ENCODE measurements at places on chromosomes 3 and 15.

- no peak for DNase-seq
Measured at GRCh38 chr3:191385101-191385500, 54.8 kb upstream of the UTS2B start.

DNA sequence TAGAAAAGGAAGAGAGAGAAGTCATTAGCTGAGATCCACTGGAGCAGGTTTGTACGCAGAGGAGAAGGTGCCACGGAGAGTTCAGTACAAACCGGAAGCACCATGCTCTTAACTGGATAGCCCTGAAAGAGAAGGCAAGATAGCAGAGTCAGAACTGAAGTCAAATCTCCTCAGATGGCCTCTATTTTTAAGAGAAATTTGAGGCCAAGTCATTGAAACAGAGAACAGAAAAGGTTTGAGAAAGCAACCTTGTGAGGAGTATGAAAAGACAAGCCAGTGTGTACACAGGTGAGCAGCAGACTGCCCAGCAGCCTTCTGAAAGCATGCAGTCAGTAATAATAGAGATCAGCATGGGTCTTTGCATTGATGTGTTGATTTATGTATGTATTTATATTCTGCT is 66.1 kb upstream of the SPRED1 start:
- no peak for DNase-seq

DNA sequence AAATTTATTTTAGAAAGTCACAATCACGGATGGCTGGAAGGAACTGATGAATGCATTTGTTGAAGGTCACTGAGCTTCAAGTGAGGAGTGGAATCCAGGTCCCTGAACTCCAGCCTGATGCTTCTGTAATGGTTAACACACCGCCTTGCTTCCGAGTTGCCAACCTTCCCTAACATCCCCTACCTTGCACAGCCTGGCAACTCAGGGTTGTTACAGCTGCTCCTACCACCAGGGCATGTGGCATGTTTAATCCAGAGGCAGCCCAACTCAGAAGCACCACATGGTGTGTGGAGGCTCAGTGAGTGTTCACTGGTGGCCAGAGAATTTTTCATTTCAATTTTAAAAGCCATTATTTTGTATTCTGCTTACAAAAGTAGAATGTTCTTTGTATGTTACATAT is 4.9 kb downstream of the TM2D3 start:
- no peak for DNase-seq

- DNase-seq, result no peak
Measured at GRCh38 chr3:195701042-195701915, 19.5 kb upstream of the MUC20 start.

DNA sequence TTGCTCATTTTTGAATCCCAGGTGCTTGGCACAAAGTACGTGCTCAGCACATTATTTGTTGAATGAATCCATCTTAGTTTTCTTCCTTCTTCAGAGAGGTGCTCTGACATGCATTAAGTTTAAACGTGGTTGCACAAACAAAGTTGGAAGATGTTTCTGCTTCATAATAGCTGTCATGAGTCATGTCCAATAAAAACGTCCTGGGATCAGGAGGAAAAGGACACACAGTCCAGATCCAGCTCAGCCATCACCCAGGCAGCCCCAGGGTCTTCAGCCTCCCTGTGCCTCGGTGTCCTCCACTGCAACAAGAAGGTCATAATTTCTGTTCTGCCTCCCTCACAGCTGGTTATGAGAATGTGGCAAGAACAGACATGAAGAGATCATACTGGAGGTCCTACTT is 55.4 kb downstream of the CCNL1 start:
- DNase-seq, result no peak

- no peak for DNase-seq
Measured at GRCh38 chr3:179526989-179527391, 35.7 kb upstream of the ACTL6A start.

DNA sequence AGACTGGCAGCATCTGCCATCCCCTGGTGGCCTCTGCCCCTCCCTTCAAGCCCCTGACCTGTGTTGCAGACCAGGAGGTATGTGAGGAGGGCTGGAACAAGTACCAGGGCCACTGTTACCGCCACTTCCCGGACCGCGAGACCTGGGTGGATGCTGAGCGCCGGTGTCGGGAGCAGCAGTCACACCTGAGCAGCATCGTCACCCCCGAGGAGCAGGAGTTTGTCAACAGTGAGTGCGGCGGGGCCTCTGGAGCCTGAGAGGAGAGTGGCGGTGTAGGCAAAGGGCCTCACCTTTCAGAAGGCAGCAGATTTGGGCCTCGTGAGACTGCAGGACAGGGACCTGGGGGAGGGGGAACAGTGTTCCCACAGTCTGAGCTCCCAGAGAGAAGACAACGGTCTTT is 24.0 kb downstream of the HAPLN3 start:
- DNase-seq, result no peak

DNA sequence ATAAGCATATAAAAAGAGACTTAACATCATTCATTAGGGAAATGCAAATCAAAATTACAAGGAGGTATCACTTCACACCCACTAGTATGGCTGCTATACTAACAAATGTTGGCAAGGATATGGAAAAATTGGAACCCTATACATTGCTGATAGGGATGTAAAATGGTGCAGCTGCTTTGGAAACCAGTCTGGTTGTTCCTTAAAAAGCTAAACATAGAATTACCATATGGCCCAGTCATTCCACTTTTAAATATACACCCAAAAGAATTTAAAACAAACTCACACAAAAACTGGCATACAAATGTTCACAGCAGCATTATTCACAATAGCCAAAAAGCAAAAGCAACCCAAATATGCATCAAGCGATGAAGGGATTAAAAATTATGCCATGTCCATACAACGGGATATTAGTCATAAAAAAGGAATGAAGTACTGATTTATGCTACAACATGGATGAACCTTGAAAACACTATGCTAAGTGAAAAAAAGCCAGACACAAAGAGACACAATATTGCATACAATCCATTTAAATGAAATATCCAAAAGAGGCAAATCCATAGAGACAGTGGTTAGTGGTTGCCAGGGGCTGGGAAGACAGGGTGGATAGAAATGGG is 118.3 kb downstream of the OSBPL10 start:
- DNase-seq, result no peak

- DNase-seq, result no peak
Measured at GRCh38 chr3:195582947-195583346, 793 bp downstream of the APOD start.

- no peak for DNase-seq
Measured at GRCh38 chr3:188578576-188579363, 424.8 kb downstream of the LPP start.

DNA sequence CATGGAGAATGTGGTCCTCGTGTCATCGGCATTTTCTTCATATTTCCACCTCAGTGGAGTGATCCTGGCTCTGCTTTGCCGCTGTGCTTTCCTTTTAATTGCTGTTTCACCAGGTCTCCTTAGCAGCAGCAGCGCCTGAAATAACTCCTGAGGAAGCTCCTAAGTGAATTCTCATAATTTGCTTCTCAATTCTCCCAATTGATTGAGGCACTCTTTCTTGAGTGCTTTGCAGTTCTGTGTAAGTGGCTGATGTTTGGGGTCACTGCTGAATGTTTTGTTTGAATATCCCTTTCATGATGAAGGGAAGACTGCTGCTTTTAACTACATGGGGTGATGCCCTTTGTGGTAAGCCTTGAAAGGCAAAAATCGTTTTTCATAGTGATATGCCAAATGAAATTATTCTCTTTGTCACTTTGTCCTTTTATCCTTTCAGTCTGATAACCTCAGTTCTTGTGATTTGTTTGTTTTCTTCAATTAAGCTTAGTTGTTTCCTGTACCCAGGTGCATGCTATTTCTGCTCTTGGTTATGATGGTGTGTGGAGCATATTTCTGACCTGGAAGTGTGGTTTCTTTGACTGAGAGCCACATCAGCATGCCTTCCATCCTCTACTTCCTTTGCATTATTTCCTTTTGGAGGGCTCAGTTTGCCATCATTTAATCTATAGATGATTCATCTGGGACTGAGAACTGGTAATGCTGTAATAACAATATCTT is 36.7 kb downstream of the HMG20A start:
- no peak for DNase-seq

- no peak for DNase-seq
Measured at GRCh38 chr3:72421126-72421525, 427.1 kb downstream of the SHQ1 start.

DNA sequence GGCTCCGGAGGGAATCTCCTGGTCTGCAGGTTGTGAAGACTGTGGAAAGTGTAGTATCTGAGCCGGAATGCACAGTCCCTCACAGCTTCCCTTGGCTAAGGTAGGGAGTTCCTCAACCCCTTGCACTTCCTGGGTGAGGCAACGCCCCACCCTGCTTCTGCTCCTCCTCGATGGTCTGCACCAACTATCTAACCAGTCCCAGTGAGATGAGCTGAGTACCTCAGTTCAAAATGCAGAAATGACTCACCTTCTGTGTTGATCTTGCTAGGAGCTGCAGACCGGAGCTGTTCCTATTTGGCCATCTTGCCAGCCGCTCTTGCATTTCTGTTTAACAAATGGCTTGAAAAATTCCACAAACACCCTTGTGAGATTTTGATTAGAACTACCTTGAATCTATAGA is 156.1 kb downstream of the STXBP5L start:
- DNase-seq, result no peak

DNA sequence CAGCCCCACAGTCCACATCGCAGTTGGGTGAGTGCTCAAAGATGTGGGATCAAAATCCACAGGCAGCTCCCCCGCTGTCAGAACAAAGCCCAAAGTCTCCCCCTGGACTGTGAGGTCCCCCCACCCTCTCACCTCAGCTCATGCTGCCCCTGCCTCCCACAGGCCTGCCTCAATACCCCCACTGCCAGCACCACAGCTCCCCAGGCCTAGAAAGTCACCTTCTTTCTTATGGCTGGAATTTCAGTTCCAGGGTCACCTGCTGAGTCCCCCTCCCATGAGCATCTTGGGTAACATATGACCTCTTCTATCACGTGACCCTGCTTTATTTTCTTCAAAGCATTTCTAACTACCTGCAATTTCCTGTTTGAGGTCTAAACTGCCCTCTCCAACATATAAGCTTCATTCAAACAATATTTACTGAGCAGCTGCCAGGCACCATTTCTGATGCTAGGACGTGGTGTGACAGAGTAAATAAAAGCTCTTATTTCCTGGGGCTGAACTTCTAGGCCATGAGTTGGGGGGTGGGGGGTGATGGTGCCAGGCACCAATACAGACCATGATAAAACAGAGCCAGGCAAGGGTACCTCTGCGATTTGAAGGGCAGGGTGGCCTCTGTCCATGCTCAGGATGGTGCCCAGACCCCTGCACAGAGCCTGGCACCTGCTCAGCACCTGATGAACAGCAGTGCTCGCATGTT is 2.4 kb upstream of the TMEM89 start:
- DNase-seq, result no peak

DNA sequence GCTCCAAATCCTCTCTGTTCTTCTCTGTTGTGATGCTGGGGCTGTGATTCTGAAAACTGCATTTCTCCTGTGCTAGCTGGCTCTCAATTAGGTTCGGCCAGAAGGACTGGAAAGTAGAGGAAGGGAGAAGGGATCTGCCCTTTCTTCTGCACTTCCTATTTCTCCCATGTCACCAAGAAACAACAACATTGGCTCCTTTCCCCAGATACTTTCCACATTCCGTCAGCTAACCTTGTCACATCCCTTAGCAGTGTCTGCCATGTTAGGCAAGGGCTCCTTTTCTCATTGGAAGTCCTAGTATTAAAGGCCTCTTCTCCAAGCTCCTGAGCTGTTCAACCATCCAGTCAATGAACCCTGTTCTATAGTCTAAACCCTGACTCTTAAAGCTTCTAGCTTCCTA is 171.1 kb downstream of the ZNF621 start:
- no peak for DNase-seq

DNA sequence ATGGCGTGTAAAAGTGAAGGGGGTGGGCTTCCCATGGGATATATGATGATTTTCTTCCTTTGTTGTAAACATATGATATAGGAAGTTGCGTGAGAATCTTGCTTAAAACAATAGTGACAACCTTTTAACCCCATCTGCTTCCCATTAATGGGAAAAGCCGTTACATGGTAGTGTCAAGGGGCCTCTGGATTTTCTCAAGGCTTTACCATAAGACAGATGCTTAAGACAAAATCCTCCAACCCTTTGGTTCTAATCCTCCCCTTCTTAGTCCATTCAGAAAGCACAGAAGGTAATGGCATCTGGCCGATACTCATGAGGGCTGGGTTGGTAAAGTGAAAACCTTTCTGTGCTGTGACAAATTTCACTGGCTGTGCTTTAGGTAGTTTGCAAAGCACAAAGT is 25.0 kb downstream of the DPH3 start:
- no peak for DNase-seq

DNA sequence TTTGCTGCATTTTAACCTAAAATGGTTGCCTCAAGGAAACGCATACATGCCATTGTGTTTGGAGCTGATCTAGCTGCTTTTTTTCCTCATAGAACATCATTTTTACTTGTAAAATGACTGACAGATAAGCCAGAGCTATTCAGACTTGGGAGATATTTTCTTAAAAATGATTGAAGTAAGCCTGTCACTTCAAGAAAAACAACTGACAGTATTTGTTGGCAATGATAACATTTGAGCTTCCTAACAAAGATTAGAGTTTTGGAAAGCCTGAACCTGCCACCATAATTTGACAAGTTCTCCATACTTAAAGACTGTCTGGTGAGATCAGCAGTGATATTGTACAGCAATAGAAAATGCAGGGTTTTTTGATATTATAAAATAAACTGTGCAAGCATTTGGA is 27.6 kb upstream of the MRPL3 start:
- DNase-seq, result no peak

GRCh38 chr15:19987389-19988048 is 554.1 kb downstream of the GOLGA6L6 start:
- no peak for DNase-seq

GRCh38 chr15:26697913-26698312 is 75.0 kb downstream of the GABRB3 start:
- DNase-seq, result no peak

DNA sequence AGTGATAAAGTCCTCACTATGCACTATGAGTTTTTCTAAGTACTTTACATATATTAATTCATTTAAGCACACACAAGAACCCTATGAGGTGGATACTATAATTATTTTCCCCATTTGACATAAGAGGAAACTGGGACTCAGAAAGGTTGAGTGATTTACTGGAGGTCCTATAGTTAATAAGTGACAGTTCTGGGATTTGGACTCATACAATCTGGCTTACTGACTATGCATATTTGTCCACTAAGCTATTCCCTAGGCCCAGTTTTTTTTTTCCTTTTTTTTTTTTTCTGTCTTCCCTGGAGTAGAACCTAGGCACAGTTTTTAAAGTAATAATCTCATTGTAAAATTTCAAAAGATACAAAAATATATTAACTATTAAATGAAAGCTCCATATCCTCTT is 6.3 kb upstream of the RTP2 start:
- DNase-seq, result no peak

DNA sequence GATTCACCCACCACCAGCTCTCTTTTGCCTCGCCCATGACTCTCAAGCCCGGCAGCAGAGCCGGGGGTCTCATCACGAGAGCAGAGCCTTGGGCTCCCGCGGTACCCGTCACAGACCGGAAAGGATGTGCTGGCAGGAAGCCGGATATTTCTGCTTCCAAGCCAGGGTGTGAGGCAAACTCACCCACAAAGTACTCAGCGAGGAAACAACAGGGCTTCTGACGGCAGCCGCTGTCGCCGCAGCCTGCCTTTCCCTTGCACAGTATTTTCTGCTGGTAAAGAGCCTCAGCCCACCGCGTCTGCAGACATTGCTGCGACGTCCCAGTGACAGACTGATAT is 119.9 kb downstream of the NSMCE3 start:
- no peak for DNase-seq

- DNase-seq, result no peak
Measured at GRCh38 chr3:31440878-31441277, 91.8 kb upstream of the STT3B start.

Measured in GM18507 (cell line).